Aorta (tissue), 5 donors: ENCODE measurements at places on chromosomes 7 and 10. TPM values are rescaled to one million over a fixed set of nuclear protein-coding genes. Genes with fewer than 3 reads are reported as not detected.

The ANKRD30A gene
- total RNA-seq = not detected

The KEL gene
- 0.49 TPM for total RNA-seq

GRCh38 chr7:138978541-138979184 is 2.5 kb downstream of the KIAA1549 start:
- DNase-seq = no peak

DNA sequence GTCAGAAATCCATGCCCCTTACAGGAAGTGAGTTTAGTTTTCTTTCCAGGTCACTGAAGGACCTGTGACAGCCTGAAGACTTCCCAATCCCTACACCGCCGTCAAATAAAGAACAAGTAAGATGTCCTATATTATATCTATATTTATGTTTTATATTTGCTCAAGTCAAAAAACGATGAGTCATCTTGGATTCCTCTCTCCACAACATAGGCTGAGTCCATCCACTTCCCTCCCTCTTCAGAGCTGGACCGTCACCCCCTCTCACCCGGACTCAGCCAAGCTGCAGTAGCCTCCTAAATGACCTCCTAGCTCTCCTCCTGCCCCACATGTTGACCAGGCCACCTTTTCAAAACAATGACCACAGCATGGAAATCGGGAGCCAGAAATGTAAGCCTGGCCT is 53.5 kb downstream of the GLI3 start:
- no peak for DNase-seq

DNA sequence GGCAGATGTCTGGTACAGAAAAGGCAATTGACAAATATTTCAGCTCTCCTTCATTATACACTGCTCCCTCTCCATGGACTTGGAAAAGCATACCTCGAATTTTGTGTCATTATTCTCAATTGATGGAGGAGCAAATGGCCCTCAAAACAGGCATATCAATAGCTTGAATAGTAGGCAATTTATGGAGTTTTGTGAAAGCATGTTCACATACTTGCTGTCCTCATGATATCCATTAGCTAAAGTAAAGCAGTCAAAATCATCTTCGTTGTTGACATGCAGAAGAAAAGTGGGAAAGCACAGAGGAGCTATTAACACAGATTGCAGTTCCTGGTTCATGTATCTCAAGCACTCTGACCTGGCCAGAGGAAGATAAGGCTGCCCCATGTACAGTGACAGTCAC is 472.8 kb downstream of the CCSER2 start:
- DNase-seq = no peak

GRCh38 chr10:101120884-101121653 is 10.0 kb upstream of the TLX1 start:
- no peak for DNase-seq

DNA sequence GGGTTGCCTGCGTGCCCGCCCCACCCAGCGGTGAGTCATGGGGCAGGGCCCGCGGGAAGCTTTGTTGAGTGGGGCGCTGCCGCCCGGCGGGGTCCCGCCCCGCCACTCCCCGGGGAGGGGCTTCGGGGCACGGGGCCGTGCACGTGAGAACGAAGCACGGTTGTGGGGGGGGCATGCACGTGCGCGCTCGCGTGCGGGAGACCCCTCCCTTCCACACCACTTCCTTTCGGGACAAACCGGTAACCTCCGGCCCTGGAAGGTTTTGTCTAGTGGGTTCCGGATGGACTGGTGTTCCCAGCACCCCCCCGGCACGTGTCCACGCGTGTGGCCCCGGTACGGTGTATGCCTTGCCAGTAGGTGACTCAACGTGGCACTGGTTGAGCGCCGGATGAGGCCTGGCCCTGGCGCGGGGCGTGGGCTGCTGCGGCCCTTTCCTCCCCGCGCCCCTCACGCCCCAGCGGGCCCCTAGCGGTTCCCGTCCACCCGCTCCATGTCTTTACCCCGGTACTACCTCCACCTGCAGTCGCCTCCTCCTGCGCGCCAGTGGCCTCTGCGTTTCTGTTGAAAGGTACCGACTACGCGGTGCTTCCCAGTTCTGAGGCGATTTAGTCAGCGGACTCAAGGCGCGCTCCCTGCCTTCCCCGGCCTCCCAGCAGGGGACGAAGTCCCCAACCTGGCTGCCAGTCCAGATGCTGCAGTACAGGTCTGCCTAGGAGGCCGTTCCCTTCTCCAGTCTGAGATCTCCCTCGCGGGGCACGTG is 3.1 kb downstream of the ADIRF start:
- DNase-seq = peak; percentile 97

GRCh38 chr10:100826661-100826982 is 81.2 kb downstream of the PAX2 start:
- no peak for DNase-seq

- no peak for DNase-seq
These were observed 53.3 kb downstream of the FIGNL1 start for GRCh38 chr7:50396856-50397255.

DNA sequence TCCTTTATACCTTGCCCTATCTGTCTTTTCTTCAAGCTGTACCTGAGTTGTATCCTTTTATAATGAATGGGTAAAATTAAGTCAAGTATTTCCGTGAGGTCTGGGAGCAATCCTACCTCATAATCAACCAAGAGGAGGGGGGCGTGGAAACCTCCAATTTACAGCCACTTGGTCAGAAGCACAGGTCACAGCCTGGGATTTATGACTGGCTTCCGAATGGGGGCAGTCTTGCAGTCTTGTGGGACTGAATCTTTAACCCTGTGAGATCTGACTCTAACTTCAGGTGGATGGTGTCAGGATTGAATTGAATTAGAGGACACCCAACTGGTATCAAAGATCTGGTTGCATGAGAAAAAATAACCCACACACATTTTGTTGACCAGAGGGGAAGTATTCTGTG is 23.5 kb upstream of the KCNMA1 start:
- no peak for DNase-seq

DNA sequence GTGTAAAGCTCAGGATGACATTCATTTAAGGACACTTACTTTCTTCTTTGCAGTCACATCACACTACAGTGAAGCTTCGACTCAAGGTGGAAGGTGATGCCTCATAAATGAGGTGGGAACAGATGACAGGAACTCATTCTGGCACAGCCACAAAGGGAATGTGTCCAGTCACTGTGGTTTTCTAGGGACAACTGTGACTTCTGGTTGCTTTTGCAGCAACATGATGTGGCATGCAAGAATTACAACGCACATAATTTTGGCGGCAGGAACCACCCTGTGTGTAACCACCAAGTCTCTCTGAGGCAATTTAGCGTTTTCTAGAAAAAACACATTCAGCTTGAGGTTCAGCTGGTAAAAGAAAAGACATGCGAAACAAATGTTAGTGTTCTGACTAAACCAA is 32.0 kb upstream of the FERD3L start:
- no peak for DNase-seq

DNA sequence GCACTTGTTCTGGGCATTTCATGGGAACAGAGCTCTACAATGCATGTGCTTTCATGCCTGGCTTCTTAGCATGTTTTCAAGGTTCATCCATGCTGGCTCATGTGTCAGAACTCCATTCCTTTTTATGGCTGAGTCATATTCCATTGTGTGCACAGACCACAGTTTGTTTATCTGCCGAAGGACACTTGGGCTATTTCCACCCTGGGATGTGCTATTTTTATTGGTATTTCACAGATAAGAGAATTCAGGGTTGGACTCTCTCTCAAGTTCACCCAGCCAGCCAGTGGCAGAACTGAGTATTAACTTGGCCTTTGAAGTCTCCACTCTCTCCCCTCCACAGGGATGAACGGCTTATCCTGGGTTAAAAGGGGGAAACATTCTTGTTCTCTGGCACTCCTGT is 190.7 kb upstream of the GPR26 start:
- DNase-seq = no peak

DNA sequence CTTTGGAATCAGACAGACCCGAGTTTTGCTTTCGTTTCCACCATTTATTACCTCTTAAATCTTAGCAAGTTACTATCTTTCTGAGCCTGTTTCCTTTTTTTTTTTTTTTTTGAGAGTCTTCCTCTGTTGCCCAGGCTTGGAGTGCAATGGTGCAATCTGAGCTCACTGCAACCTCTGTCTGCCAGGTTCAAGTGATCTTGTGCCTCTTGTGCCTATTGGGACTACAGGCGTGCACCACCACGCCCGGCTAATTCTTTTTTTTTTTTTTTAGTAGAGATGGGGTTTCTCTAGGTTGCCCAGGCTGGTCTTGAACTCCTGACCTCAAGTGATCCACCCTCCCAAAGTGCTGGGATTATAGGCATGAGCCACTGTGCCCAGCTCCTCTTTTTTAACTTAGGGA is 79.5 kb upstream of the LRRC17 start:
- DNase-seq = no peak

DNA sequence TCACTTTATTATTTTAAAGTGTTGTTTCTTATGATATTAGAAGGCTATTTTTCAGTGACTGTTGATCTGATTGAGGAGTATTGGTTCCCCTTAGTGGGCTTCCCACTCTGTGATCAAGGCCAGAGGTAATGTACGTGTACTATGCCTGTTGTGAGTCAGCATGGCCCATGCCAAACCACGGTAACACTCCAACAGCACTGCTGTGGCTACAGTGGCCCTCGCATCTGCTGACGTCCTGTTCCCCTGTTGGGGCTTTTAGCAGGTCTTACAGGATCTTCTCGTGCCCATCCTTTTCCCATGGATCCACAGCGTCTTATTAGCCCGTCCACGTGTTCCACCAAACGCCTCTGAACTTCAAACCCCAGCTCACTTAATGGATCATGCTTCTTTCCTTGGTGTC is 964.6 kb upstream of the CELF2 start:
- DNase-seq = no peak
